ENCODE measurements at places on chromosomes 16 and 17. TPM values are rescaled to one million over a fixed set of nuclear protein-coding genes. Genes with fewer than 3 reads are reported as not detected.

DNA sequence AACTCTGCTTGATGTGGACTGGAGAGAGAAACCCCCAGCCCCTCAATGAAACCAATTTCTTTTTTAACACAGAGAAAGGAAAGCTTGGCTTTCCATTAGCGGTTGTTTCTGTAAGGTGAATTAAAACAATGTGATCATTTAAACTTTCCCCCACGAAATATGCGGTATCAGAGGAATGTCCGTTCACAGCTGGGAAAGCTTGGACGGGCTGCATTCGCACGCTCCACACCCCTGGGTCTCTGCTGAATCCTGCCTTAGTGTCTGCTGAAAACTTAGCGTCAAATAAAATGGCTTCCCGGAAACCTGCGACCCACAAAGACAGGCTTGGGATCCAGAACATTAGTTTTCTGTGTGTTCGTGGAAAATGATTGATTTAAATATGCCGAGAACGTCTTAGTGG is 71.7 kb downstream of the C16orf95 start:
- DNase-seq, result no peak

DNA sequence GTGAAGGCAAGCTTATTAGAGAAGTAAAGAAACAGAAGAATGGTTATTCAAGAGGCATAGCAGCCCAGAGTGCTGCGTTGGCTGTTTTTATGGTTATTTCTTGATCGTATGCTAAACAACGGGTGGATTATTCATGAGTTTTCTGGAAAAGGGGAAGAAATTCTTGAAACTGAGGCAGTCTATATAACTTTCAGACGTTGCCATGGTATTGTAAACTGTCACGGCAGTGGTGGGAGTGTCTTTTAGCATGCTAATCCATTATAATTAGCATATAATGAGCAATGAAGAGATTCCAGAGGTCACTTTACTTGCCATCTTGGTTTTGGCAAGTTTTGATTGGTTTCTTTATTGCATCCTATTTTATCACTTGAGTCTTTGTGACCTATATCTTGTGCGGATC is 17.4 kb upstream of the MILR1 start:
- DNase-seq, result no peak

MYO15A gene
- total RNA-seq, result 0.32 TPM

PRR11 gene
- total RNA-seq, result 14.9 TPM

CLEC10A gene
- total RNA-seq, result not detected

RHBDL3 gene
- 1.1 TPM for total RNA-seq

C17orf78 gene
- total RNA-seq, result not detected

CTRB2 gene
- total RNA-seq, result 0.43 TPM

SCPEP1 gene
- 27.1 TPM for total RNA-seq
